ENCODE measurements at places on chromosomes 1 and 21.

DNA sequence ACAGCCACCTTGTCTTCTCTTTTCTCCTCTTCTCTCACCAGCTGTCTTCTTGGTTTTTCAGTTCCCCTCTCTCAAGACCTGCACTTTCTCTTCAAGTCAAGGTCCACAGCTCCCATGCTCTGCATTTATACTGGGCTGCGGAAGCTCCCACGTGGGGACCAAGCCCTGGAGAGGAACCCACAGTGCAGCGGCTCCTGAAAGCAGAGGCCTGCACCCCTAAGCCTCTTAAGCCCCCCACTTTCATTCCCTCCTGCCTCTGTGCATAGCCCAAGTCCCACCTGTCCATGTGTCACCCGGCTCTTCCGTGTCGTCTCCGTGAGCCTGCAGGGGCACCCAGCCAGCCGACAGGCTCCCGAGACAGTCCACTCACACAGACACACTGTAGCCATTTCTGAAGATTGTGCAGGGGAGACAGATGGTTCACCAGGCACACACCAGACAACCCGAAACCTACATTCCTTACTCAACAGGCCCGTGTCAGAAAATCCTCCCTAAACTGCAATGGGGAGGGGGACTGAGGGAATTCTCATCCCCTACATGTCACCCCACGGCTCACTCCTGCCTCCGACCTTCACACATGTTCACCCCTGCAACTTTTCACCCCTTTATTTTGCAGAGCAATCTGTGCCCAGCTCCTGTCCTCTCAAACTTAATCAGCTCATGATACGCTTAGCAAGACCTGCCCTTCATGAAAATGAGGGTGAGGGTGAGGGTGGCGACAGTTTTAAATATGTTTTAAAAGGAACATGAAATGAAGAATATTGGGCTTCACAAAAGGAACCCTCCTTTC is 6.3 kb downstream of the MX2 start:
- DNase-seq: no peak

DNA sequence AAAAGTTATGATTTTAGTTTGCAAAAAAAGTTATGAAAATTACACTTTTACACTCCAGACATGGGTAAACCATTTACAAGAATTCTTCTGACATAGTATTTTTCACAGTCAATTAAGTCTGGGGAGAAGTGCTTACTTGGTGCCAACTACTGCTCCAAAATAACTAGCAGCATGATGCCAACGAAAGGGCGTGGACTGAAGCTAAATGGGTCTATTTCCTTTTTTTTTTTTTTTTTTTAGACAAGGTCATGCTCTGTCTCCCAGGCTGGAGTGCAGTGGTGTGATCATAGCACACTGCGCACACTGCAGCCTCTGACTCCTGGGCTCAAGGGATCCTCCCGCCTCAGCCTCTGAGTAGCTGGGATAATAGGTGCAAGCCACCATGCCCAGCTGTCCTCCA is 43.2 kb downstream of the FMO4 start:
- DNase-seq: no peak

DNA sequence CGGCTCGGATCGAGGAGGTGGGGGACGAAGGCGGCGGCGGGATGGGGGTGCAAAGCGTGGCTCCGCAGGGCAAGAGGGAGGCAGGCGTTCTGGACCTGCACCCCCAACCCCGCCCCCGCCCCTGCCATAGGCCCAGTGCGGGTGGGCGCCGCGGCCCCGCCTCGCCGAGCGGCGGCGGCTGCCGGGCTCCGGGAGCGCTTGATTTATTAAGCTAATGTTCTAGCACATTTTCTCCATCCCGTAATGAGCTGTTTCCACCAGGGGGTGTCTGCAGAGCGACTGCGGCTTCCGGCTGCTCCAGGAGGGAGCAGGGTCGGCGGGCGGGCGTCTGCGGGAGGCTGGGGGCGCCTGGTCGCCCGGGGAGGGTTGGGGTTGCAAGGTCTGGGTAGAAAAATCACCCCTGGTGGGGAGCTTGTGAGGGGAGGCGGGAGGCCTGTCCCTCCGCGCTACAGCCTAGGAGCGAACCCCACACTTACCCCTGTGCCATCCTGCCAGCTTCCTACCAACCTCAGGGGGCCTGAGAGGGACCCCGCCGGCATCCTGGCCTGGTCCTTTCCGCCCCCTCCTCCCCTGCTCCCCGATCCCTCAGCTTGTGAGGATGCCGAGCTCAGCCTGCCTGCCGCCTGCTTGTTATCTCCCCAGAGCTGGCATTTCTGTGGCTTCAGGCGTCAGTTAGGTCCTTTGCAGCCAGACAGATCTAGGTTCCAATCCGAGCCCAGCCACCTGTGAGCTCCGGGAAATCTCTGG is 48.5 kb upstream of the ACOT11 start:
- peak; percentile 15 for DNase-seq

DNA sequence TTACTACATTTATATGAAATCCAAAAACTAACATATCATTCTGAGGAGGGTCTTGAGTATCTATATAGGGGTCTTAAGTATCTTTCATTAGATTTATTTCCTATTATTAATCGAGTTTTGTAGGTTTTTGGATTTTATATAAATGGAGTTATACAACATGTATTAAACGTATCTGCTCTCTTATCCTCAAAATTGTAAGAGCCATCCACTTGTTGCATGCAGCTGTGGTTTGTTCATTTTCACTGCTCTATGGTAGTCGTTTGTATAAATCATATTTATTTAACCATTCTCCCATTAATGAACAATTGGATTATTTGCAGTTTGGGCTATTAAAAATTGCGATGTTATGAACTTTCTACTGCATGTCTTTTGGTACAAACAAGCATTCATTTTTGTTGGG is 97.1 kb downstream of the ENAH start:
- DNase-seq: no peak

- DNase-seq: no peak
These were observed 56.4 kb downstream of the DIP2A start for GRCh38 chr21:46515109-46515508.

- DNase-seq: no peak
These were observed 55.6 kb downstream of the TNR start for GRCh38 chr1:175687622-175688415.

- DNase-seq: no peak
These were observed 25.7 kb downstream of the ERG start for GRCh38 chr21:38472412-38473108.

- DNase-seq: peak; percentile 13
These were observed 73.2 kb upstream of the ABCG1 start for GRCh38 chr21:42145569-42146272.

GRCh38 chr1:214290424-214291037 is 9.6 kb downstream of the SMYD2 start:
- DNase-seq: no peak

DNA sequence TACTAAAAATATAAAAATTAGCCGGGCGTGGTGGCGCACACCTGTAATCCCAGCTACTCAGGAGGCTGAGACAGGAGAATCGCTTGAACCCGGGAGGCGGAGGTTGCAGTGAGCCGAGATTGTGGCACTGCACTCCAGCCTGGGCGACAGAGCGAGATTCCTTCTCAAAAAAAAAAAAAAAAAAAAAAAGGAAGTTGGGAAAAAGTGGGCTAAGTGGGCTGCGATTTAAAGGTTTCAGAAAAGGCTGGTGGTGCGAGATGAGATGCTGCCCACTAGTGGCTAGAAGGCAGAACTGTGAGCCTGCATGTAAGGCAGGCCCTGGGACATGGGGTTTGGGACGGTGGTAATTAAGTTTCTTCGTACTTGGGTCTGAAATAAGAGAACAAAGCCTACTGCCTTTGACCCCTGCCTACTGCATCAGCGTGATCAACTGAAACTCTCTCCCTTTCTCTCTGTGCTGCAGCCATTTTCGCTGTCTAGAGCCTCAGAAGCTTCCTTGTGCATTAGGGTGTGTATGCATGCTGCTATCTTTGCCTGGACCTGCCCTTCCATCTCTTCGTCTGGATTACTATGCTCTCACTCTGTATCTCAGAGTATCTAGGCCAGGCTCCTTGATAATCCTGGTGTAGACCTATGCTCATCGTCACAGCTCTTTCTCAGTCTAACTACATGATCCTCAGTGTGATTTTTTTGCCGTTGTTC is 12.4 kb downstream of the FMOD start:
- peak; percentile 61 for DNase-seq

- DNase-seq: no peak
These were observed 39.8 kb downstream of the PTPN14 start for GRCh38 chr1:214511639-214511998.

- DNase-seq: no peak
These were observed 596.3 kb downstream of the KIF26B start for GRCh38 chr1:245751116-245751515.

GRCh38 chr1:150561254-150561973 is 12.2 kb downstream of the ADAMTSL4 start:
- peak; percentile 80 for DNase-seq

GRCh38 chr1:111195002-111195684 is 5.3 kb downstream of the DENND2D start:
- no peak for DNase-seq

- no peak for DNase-seq
These were observed 35.7 kb upstream of the CLSTN1 start for GRCh38 chr1:9859281-9860014.

DNA sequence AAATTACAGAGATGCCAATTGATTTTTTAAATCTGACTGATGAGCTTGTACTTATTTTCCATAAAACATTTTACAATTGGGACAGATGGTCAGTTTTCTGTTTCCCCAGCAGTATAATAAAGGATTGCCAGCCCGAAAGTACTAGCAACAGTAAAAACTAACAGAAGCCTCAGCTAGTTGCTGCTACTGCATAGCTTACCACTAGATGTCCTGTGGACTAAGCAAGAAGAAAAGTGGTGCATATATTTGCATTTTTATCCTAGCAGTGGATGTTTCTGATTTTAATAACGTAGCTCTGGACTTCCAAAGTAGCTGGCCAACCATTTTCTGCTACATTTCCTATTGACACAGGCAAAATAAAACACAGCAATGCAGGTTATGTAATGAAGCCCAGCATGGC is 241.5 kb downstream of the BARHL2 start:
- DNase-seq: no peak

- DNase-seq: no peak
These were observed 17.9 kb upstream of the KANK4 start for GRCh38 chr1:62336995-62337705.

GRCh38 chr1:59879574-59879973 is 47.0 kb downstream of the CYP2J2 start:
- DNase-seq: no peak

DNA sequence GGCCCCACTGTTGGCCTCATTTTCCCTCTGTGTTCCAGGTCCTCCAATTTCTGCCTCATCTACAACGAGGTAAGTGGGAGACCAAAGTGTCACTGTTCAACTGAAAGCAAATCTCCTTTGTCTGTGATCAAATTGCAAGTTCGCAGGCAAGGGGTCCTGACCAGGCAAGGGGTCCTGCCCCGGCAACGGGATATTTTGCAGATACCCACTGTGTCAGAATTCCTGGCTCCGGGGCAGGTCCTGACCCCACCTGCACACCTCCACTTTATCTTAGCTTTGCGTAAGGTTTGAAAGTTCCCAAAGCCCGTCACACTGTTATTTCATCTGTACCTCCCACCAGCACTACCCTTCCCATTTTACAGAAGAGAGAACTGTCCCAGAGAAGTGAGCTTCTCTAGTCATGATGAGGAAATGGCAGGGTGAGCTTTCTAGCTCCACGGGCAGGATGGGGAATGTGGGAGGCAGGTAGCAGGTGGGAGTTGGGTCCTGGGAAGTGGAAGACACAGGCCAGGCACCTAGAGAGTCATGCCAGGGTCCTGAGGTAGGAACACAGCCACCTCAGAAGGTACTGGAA is 32.0 kb upstream of the CSF1 start:
- no peak for DNase-seq

DNA sequence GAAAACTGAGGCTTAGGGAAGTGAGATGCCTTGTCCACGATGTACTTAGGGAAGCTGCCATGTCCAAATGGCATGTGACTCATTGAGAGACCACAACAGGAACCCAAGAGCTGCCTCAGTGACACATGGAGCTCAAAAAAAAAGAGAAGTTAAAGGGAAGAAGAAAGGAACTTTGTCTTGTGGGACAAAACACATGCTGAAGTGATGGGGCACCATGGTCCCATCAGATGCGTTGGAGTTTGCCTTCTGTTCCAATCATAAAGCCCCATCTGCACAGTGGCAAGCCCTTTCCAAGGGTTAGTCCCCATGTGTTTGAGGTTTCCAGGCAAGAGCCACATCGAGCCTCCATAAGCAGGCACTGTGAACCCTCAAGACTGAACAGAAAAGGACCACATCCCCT is 8.0 kb downstream of the MED8 start:
- DNase-seq: no peak

- no peak for DNase-seq
These were observed 10.9 kb upstream of the TTC22 start for GRCh38 chr1:54811739-54812655.

DNA sequence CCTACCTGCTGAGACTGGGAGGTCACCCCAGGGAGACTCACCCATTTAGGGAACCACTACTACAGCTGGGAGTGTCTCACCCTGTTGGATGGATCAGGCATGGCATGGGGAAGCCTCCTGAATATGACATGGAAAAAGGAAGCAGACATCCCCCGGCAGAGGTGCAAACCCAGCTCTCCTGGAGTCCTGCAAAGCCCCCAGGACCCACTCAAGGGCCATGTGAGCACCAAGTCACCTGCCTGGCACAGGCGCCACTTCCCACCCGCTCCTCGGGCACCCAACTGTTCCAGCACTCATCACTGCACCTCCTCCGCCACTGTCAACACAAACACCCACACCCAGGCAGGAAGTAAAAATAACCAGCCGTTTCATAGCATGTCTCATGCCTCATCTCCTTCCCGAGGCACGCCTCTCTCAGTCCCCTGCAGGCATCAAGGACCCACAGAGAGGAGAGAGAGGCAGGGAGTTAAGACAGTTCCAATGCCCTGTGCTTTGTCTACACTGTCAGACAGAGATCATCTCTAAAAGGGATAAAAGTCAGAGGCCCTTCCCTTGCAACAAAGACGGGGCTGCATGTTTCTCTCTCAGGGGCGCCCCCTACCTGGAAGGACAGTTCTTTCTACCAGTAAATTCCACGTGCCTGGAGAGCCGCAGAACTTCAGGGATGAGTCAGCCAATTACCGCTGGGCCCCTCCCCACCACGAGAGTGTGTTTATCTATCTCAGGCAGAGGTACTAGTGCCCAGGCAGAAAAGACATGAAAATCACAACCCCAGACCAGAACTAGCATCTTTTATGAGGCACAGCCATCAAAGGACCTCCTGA is 150.1 kb upstream of the SOD1 start:
- no peak for DNase-seq

- DNase-seq: no peak
These were observed 73.8 kb downstream of the RPE65 start for GRCh38 chr1:68375919-68376318.

- DNase-seq: no peak
These were observed 6.8 kb downstream of the RGS5 start for GRCh38 chr1:163195728-163196448.

All from NCI-H774 (cell line).